ENCODE measurements at places on chromosomes 2 and 18.

DNA sequence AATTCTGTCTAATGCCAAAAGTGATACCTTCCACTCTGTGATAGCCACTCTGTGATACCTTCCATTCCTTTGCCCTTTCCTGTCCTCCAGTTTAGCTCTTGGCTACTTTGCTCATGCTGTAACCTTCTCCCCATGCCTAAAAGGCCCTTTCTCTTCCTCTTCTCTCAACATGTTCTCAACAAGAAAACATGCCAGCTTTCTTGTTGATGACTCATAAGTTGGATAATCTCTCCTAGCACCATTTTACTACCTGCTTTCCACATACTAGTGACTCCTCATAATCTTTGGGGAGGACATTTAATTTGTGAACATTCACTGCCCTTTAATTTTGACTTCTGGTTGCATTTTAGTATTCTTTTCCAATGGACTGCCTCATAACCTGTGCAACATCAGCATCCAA lies 55.9 kb upstream of the NT5C1B start:
- peak; percentile 44 for DNase-seq

- no peak for DNase-seq
These were observed 301.3 kb upstream of the RAB12 start for GRCh38 chr18:8307960-8308359.

- peak; percentile 62 for DNase-seq
These were observed 51.5 kb downstream of the DNAJC10 start for GRCh38 chr2:182767578-182767977.

GRCh38 chr2:221096706-221097567 lies 475.2 kb downstream of the EPHA4 start:
- no peak for DNase-seq

DNA sequence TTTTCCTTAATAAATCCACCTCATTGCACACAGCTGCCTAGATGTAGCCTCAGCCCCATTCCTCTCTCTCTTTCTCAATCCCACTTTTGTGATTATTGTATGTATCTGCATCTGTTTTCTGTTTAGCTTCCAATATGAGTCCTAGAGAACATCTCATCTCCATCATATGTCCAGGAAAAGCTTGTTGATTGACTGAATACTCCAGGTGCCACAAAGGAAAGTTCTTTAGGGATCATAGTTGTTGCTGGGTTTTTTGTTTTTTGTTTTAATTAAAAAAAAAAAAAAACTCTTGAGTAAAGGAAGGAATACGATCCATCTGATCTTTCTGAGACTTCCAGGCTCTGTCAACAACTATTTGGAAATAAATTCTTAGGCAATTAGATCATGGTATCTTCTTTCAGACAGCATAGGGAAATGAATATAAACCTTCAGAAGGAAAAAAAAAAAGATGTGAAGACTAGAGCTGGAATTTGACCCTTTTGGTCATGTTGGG lies 42.5 kb downstream of the KIAA2012 start:
- peak; percentile 86 for DNase-seq

DNA sequence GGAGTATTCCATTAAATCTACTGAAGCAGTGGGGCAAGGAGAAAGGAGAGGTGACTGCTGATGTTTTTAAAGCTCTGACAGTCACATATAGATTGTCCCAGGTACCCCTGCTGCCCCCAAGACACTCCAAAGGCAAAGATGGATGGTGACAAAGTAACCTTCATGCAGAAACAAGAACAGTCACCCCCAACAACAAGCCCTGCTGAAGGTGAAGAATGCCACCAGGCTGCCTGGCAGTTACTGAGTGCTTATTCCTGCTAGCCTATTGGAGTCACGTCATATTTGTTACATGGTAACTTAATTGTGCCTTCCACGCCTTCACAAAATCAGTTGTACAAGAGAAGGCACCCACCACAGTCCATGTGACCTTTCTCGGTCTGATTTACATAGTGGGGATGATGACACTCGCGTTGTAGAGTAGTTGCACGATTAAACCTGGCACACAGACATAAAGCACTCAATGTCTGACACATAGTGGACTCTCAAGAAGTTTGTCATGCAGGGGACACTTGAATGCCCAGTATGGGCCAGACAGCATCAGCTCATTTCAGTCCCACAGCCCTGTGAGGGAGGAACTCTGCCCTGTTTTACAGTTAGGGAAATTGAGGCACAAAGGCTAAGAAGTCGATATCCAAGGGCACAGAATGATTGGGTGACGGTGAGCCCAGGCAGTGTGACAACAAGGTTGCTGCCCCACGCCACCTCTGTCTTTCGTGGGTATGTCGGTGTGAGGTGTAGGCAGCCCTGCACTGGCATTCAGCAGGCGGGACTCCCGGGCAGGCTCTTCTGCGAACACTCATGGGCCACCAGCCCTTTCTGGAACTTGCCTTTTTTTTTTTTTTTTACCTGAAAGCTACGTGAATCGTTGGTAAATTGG lies 62.7 kb downstream of the ZCCHC2 start:
- no peak for DNase-seq

GRCh38 chr2:68263632-68264031 lies 11.3 kb upstream of the PPP3R1 start:
- no peak for DNase-seq

DNA sequence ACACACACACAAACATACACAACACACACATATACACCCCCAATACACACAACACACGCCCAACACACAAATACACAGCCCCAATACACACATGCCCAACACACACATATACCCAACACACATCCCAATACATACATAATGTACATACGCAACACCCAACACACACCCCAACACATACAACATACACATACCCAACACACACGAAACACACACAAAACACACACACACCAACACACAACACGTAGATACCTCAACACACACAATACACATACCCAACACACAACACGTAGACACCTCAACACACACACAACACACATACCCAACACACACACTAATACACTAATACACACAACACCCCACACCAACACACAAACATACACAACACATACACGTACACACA lies 8.9 kb upstream of the STK25 start:
- DNase-seq = no peak

DNA sequence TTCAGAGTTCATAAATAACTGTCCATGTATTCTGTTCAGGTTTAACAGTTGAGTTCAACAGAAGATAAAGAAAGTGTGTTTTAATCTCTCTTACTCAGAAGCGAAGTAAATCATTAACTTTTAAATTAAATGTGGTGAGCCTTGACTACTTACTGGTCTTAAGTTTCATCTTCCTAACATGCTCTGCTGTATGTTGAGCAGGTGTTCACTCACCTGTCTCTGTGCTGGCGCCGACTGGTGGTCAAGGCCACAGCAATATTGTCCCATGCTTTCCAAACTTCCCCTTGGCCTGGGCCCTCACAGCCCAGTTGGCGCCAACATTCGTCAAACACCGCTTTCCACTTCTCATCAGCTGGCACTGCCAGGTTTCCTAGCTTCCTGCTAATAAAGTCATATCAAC lies 17.0 kb upstream of the MPP4 start:
- DNase-seq = no peak

- DNase-seq = no peak
These were observed 143.0 kb downstream of the NUP35 start for GRCh38 chr2:183267148-183267827.

DNA sequence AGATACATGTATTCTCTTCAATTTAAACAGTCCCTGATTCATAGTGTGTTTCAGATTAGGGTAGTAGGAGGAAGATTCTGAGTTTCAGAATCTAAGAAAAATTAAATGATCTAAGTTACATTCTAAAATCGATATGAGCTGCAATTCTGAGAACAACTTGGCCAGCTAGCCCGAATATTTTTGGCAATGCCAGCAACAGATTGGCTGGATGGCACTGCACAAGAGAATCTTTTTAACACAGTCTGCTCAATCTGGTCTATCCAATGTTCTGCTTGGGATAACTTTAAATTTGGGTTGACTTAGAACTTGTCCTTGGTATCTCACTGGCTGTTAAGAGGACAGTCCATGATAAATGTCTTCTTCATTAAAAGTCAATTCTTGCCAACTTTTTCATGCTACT lies 853.9 kb downstream of the NRXN1 start:
- DNase-seq = no peak

DNA sequence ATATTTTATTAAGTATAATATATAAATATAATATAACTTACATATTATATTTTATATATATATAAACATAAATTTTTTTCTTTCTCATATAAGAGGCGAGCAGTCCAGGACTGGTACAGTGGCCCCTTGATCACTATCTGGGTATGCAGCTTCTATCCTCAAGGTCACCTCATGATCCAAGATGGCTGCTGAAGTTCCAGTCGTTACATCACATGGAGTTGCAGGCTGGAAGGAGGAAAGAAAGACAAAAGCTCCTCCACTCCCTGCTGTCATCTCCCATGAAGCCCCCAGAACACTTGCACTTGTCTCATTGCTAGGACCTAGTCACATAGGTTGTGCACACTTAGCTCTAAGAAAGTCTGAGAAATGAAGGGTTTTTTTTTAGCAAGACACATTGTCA lies 145.1 kb upstream of the SLC1A4 start:
- DNase-seq = no peak

DNA sequence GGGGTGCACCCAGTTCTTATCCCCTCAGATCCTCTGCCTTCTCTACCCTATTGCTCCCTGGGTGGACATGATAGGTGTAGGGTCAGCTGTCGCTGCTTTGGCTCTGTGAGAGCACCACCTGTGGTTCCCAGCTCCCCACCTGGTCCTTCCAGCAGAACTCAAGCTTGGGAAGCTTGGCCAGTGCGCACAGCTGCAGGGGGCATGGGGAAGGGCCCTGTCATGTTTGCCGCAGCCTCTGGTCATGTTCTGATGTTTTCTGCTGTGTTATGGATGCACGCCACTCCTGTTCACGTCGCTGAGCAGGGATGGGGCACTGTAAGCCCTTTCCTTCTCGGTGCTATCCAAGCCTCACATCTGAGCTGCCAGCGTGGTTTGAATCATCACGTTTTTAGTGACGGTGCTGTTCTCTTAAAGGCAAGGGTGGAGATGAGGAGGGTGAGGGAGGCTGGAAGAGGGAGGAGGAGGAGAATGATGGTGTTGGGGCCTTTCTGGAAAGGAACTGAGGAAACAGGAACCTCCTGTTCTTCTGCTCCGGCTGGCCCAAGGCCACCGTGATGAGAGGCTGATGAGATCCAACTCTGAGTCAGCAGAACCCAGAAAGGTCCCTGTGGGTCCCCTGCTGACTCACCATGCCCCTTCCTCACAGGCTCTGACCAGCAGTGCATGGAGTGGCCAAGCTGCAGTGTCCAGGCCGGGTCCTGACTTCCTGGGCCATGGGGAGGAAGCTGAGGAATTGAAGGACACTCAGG lies 78.0 kb downstream of the LIPG start:
- DNase-seq = peak; percentile 26

DNA sequence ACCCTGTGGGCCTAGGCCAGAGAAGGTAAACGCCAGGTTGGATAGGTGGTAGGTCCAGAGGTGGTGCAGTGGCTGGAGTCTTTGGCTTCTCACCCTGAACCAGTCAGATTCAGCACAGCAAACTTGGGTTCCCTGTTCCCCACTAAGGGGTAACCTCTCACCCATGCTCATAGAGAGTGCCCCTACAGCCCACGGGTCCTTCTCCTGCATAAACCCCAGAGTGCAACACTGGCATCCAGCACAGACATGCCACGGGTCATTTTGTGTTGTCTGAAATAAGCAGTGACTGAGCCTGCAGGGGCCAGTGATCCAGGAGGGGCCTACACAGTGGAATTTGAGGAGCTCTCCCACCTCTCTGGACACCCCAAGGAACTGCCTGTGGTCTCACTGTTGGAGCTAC lies 40.5 kb upstream of the ATP6V1B1 start:
- no peak for DNase-seq

- no peak for DNase-seq
These were observed 149.8 kb downstream of the RTP5 start for GRCh38 chr2:242019344-242019743.

DNA sequence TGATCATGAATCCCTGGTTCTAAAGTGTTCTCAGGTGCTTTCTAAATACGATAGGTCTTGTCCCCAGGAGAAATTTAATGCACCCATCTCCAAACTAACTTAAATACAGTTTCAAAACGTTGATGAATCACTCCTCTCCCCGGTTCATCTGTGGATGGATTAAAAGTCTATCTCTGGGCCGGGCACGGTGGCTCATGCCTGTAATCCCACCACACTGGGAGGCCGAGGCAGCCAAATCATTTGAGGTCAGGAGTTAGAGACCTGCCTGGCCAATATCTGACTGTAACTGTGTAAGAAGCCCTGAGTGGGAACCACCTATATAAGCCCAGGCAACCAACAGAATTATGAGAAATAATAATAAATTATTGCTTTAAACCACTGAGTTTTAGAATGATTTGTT lies 78.7 kb downstream of the LONRF2 start:
- DNase-seq = no peak

DNA sequence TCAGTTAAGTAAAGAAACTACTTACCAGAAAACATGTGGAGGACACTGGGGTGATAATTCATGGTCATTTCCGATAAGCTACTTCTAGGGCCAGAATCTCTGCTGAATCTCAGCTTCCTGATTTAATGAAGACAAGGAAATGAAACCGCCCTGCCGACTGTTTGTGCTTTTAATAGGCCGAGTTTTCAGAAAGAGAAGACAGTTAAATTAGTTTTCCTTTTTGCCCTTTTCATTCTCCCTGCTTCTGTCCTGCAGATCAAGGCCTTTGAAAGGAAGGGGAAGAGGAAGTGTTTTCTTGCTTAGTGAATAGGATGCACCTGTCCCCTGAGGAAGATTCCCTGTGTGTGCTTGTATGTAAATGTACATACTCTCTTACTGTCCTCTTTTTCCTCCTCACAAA lies 126.6 kb downstream of the SH3RF3 start:
- no peak for DNase-seq

DNA sequence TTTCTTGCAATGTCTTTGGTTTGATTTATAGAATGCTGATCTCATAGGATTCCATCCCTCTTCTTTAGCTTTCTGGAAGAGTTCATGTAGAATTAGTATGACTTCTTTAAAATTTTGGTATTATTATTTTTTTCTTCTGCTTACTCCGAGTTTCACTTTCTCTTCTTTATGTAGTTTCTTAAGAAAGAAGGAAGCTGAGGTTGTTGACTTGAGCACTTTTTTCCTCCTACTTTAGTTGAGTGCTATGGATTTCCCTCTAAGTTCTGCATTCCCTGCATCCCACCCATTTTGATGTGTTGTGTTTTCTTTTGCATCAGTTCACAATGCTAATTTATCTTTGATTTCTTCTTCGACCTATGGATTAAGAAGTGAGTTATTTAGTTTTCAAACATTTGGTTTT lies 78.9 kb upstream of the SPRED2 start:
- no peak for DNase-seq

DNA sequence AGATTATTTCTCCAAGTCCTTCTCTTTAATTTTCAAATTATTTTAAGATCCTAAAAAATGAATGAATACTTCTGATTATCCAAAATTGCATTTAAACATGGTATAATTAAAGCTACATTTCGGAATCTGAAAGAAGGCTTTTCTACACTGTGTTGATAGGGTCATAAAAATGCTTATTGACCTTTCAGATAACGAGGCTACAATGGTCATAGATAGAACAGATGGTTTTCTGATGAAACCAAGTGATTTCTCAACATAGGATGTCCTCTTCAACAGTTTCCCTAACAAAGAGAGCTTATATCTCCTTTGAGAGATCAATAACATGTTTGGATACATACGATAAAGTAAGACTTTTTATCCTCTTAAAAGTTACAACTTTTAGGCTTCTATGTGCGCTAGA lies 201.1 kb downstream of the PTH2R start:
- DNase-seq = no peak

GRCh38 chr2:15726321-15727057 lies 134.8 kb downstream of the DDX1 start:
- DNase-seq = no peak
